ENCODE measurements at places on chromosomes 11 and 22.

- no peak for DNase-seq
Measured at GRCh38 chr11:7520981-7521487, 7.2 kb downstream of the PPFIBP2 start.

DNA sequence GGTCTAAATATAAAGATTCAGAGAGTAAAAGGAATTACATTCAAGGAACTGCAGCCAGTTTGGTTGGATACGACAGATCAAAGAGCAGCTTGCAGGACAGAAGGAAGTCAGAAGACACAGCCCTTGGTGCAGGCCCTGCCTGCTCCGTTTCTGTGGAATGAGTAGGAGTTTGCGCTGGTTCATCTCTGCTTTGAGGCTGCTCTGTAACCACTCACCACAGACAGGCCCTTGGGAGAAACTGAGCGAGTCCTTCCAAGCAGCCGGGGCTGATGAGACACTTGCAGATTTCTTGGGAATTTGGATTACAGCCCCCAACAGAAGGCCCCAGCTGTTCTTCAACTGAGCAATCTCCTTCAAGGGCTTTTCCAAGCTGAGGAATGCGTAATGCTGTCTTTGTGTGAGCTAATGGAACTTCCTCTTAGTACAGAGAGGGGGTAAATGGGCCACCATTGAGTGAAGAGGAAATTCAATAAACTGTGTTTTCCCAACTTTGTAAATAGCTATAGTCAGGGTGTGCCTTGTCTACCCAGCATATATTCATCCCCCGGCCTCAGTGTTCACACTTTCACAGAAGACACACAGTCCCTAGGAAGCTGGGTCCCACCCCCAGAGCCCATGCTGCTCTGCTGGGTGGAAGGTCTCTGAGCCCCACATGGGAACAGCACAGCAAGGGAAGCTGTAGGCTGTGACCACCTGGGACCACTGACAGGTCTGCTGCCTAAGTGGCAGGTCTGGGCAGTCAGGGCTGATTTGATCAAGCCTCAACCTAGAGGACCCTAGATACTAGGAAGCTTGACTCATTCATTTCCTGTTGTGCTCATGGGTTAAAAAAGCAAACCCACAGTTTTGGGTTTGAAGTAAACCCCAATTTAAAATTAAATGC lies 16.6 kb downstream of the IL10RA start:
- peak; percentile 37 for DNase-seq

GRCh38 chr22:36753120-36753802 lies 22.7 kb downstream of the IFT27 start:
- DNase-seq = no peak

DNA sequence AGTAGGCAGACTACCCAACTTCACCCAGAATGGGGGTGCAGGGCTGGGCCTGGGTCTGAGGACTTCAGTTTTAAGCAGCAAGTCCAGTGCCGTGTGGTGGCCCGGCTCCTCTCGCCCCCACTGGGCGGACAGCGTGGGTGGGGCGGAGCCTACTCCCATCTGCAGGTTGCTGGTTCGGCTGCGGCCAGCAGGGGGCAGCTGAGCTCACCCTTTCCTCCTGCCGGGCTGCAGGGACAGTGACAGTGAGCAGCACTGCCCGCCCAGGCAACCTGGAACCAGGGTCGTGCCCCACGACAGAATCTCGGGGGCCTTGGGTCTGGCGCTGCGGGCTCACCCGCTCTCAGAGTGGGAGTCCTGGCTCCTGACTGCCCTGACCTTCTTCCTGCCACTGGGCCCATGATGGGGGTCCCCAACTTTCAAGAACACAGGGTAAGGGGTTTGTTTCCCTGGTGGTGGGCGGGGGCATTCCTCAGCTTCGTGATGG lies 6.2 kb upstream of the NEAT1 start:
- DNase-seq = peak; percentile 96

GRCh38 chr11:43942662-43943371 lies 380 bp downstream of the C11orf96 start:
- no peak for DNase-seq

DNA sequence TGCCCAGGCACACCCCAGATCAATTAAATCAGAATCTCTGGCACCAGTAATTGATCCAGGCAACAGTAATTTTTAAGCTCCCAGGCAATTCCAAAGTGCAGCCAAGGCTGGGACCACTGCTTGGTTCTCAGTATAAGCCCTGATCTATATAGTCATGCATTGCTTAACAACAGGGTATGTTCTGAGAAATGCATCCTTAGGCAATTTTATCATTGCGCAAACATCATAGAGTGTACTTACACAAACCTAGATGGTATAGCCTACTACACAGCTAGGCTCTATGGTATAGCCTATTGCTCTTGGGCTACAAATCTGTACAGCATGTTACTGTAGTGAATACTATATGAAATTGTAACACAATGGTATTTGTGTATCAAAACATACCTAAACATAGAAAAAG lies 651 bp upstream of the C11orf42 start:
- no peak for DNase-seq

DNA sequence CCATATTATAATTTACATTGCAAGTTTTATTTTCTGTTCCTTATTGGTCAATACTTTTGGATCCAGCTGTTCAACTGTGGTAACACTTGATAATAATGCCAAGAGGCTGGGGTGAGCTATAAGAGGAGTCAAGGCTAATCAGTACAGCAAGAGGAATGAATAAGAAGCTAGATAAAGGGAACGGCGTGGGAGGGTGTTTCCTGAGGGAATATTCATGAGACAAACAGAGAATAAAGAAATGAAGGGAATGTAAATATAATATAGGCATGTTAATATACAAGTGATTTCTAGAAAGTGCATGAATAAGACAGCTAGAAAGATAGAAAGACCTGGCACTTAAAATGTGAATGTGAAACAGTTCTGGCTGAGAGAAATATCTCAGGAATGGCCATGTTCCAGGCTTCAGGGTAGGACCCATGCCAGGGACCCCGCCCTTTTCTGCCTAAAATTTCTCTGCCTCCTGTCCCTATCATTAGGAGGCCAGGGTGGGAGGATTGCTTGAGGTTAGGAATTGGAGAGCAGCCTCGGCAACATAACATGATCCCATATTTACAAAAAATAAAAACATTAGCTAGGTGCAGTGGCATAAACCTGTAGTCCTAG lies 3.9 kb downstream of the OR51B4 start:
- DNase-seq = no peak

Measured in activated CD8-positive, alpha-beta memory T cell treated with anti-CD3 and anti-CD28 coated beads, Interleukin-2, amount 50 U/mL, for 4 hours (primary cell).